ENCODE measurements at places on chromosomes 7 and 10.

DNA sequence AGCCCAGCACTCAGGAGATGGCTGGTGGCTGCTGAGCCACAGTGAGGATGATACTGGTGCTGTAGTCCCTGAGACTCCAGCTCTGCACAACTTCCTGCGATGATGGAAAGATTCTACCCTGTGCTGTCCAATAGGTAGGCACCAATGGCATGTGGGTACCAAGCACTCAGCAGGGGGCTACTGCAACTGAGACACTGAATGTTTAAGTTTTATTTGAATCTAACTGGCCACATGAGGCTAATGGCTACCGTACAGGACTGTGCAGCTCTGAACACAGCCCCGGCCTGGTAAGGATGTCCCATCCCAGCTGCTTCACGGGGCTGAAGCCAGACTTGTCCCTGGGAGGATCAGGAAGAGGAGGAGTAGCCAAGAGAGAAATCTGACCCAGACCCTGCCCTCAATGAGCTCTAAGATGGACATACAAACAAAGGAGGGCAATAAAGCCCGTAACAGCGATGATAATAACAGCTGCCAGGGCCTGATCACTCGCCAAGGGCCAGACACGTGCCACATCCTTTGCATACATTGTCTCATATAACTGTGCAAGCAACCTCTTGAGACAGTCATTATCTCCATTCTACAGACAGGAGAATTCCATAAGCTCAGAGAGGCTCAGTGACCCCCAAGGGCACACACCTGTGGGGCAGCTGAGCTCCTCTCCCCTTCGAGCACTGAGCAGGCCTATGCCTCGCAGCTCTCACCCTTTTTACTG is 3.8 kb downstream of the GPRIN2 start:
- no peak for DNase-seq

- no peak for DNase-seq
These were observed 365.7 kb downstream of the DNAJB6 start for GRCh38 chr7:157702311-157703023.

DNA sequence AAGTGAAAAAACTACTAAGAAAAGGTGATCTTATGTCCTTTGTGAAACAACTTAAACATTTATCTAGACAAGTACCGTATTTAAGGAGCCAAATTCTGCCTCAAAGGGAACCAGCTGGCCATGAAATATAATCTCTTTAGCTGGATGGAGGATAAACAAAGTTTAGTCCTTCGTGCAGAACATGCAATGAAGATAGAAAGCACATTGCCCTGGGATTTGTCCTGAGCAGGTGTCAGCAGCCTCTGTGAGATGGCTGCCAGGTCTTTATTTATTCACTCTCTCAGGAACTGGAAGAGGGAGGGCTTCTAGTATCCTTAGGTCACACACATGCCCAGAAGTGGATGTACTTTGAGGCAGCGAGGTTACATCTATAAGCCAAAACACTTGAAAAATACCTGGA is 57.4 kb upstream of the CASD1 start:
- DNase-seq, result no peak

DNA sequence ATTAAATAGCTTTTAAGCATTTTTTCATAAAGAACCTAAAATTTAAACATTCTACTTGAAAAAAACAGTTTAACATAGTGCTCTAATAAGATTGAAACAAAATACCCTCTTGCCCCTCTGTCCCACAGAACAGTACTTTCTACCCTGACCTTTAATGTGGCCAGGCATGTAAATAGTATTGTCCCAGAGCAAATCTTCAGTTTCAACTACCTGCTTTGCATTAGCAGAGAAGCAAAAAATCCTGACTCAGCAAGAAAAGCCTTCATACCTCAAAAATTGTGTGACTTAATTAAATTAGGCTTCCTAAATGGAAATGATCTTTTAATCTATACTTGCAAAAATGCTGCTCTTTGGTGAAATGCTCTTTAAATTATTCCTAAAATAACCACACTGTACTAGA is 237.4 kb upstream of the AOAH start:
- no peak for DNase-seq

- no peak for DNase-seq
These were observed 222.0 kb downstream of the BICC1 start for GRCh38 chr10:58734664-58735063.

GRCh38 chr10:110803830-110804338 is 67.8 kb upstream of the PDCD4 start:
- no peak for DNase-seq
